ENCODE measurements at places on chromosomes 16 and 17.
A peak's percentile ranks its signal among the peaks of the same experiment; 100 is the strongest.

GRCh38 chr16:59905606-59906005 lies 1171.5 kb upstream of the GOT2 start:
- DNase-seq = no peak

GRCh38 chr17:82817947-82818346 lies 21.9 kb downstream of the ZNF750 start:
- DNase-seq = no peak

- DNase-seq = peak; percentile 100
Observed at GRCh38 chr17:56699186-56699894, 105.8 kb downstream of the NOG start.

DNA sequence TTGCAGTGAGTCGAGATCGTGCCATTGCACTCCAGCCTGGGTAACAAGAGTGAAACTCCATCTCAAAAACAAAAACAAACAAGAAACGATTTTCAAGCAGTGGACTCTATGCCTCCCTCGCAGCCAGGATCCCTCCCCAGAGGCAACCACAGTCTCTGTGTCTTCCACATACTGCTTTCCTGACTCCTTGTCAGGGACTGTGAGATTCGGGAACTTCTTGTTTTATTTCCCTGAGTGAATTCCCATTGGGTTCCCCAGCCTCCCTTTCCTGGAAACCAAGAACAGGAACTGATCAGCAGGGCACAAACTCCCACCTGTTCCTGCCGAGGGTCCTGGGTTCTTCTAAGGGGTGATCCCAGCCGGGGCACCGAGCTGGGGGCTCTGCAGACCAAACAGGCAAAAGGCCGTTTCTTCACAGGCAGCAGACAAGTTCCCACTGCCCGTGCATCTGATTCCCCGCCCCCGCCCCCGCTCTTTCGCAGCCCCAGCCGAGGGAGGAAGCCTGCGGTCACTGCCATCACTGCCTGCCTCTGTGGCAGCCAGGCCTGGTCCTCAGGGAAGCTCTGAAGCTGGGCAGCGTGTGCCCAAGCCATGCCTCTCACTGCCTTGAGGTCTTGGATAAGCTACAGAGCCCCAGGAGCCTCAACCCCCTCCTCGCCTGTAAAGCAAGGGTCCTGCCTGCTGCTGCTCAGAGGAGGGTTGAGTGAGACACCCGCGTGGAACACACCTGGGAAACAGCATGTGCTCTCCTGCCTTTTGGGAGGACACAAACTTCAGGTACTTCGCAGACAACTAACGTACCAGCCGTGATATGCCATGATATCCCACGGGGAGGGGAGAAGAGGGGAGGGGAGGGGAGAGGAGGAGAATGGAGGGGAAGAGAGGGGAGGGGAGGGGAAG lies 5.5 kb upstream of the PIEZO1 start:
- no peak for DNase-seq

DNA sequence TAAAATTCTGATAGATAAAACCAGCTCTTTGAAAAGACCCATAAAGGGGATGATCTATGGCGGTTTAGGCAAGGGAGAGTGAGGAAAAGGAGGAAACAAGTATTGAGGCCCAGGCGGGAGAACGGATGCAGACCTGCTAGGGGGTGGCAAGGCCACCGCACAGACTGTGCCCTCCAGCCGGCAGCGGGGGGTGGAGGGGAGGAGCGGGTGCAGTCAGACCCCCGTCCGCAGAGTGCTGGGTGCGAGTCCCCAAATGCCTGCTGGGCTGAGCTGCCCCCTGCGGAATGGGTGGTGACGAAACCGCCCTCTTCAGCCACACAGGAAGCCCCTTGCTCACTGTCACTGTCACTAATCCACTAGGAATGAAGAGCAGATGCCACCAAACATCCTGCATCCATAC lies 46.0 kb downstream of the LMF1 start:
- no peak for DNase-seq

GRCh38 chr16:77859493-77860232 lies 71.3 kb downstream of the VAT1L start:
- DNase-seq = no peak

DNA sequence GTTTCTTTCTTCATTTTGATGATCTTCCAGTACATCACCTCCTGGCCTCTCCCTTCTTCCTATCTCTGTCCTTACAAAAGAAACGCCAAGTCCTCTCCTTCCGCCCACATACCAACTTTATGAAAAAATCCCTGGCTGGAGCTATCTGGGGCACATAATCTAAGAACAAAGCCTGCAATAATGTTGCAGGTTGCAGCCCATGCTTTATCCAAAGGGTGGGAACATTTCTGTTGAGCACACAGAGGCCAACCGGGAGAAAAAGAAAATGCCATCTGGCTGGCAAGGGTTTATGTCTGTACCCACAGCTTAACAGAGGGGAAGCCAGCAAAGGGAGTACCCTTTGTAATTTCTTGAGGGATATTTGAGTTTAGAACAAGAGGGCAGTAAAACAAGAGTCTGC lies 409.6 kb downstream of the SOX9 start:
- DNase-seq = no peak

DNA sequence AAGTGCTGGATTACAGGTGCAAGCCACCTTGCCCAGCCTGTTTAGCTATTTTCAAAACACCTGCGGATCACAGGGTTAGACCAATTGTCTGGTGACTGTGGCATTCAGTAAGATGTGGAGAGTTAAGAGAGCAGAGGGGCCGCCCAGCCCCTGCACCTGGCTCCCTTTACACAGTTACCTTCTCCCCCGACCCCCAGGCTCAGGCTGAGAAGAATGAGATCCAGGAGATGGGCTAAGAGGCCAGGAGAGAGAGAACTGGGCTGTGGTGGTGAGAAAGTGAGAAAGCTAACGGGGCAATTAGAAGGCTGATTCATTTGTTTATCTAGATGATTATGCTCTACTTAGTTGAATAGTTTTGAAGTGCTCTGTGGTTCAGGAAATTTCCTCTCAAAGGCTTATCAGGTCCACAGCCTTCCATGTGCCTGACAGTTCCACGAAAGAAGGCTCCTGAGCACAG lies 67.8 kb upstream of the AXIN2 start:
- DNase-seq = no peak

DNA sequence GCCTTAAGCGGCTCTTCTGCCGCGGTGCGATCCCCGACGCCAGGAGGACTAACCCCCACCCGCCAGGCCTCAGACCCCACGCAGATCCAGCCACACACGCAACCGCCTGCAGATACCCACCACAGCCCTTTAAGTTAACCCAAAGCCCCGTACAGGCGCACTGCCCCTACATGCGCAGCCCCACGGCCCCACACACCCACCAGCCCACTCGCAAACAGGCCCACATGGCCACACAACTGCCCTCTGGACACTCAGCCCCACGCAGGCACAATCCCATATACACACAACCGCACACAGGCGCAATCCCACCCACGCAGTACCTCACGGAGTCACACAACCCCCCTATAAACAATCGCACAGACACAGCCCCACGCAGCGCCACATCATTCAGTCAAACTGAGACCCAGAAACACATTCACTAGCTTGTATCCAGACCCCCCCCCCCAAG lies 41.7 kb downstream of the RAI1 start:
- DNase-seq = no peak

- DNase-seq = no peak
Observed at GRCh38 chr17:40818343-40818732, 4.1 kb downstream of the KRT10 start.

GRCh38 chr17:62703776-62704380 lies 76.4 kb downstream of the MRC2 start:
- peak; percentile 82 for DNase-seq

DNA sequence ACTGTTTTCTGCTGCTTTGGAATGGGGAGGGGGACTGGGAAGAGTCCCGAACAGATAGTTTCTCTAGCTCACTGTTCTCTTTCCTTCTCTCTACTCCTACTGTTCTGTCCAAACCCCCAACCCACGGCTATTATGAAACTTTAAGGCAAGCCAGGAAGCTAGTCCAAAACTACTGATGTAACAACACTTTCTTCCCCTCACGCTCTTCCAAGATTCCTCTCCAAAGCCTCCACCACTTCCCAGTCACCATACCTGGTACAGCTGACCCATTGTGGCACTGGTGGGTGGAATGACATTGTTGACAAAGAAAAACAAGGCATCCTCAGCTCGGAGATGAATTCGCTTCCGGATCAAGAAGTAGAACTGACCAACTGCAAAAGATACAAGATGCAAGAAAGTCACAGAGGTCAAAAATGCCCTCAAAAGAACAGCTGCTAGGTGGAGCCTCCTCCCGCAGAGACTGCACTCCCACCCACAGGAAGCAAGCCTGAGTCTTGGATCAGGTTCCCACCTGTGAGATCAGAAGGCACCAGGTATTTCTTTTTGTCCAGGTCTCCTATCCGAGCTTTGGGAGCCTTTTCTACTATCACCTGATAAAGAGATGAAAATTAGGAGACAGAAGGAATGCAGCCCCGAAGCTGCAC lies 1.0 kb downstream of the GABARAP start:
- no peak for DNase-seq

- DNase-seq = no peak
Observed at GRCh38 chr17:28154214-28154613, 111.7 kb downstream of the NLK start.

- no peak for DNase-seq
Observed at GRCh38 chr16:11658896-11659708, 9.2 kb upstream of the SNN start.

All from SJSA1 (cell line).